ENCODE measurements at places on chromosomes 13 and 19.
A peak's percentile ranks its signal among the peaks of the same experiment; 100 is the strongest.

- no peak for DNase-seq
Measured at GRCh38 chr19:33703821-33704220, 82.1 kb downstream of the CHST8 start.

DNA sequence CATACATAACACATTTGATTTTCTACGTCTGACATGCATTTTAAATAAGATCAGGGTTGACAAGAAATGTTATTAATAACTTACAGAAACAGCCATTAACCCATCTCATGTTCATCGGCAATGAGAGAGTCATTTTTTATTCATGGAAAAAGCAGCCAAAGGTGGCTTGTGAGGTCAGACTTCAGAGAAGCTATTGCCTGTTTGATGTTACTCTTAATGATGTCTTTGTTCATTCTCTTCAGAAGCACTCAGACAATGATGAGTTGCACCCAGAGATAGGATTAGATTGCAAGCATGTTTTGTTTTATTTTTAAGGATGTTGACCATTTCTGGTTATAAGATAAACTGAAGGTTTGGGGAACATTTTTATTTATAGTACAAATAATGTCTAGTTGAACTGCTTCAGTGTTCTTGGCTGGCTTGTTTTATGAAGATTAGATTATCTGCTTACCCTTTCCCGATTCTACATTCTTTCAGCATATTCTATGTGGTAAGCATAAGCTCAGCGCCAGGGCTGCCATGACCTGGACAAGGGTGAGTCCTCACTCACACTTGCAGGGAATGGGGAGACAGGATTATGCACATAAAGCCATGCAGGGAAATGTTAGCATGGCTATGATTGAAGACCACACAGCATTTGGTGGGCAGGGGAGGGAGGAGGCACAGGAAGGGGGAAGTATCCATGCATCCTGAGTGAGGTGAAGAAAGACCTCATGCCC is 288.1 kb downstream of the MTUS2 start:
- DNase-seq: no peak

DNA sequence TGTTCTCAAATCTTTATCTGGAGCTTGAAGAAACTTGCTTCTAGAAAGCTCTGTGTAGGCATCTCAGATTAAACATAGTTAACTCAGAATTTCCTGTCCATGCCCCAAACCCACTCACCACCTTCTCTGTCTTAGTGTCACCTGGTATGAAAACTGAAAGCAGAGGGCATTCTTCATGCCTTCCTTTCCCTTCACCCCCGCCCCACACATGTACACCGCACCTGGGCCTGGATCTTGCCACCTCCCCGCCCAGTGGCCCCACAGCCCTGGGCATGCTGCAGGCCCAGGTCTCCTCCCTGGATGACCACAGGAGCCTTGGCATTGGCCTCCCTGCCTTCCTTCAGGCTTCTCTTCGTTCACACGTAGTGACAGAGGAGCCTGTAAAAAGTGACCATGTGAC is 15.8 kb downstream of the CFAP97D2 start:
- no peak for DNase-seq

DNA sequence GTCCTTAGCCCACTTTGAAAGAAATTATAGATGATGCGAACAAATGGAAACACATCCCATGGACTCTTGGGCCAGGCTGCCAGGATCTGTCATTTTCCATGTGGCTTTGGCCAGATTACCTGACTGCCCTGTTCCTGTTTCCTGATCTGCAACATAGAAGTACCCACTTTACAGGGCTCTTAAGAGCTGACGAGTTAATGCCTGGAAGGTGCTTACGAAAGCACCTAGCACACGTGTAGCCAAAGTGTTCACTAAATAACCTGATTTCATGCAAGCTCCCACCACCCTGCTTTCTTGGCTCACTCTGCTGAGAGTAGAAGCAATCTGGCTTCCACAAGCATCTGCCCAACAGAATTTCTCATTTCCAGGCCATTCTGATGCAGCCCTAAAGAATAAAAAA is 575.2 kb downstream of the MYO16 start:
- DNase-seq: no peak

DNA sequence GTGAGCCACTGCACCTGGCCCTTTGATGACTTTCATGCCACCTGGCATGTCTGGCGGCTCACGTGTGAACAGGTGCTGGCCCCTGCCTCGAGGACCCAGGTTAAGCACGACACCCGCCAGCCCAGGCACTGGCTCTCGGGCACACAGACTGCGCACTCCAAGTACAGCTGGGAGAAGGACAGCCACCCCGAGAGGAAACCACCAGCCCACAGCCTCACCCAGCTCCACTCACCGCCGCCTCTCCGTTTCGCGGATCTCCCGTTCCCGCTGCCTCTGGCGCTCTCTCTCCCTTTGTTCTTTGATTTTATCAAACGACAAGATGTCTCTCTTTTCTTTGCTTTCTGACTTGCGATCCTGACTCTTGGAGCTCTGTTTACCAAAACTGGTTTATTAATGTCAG is 27.4 kb upstream of the TINCR start:
- no peak for DNase-seq

DNA sequence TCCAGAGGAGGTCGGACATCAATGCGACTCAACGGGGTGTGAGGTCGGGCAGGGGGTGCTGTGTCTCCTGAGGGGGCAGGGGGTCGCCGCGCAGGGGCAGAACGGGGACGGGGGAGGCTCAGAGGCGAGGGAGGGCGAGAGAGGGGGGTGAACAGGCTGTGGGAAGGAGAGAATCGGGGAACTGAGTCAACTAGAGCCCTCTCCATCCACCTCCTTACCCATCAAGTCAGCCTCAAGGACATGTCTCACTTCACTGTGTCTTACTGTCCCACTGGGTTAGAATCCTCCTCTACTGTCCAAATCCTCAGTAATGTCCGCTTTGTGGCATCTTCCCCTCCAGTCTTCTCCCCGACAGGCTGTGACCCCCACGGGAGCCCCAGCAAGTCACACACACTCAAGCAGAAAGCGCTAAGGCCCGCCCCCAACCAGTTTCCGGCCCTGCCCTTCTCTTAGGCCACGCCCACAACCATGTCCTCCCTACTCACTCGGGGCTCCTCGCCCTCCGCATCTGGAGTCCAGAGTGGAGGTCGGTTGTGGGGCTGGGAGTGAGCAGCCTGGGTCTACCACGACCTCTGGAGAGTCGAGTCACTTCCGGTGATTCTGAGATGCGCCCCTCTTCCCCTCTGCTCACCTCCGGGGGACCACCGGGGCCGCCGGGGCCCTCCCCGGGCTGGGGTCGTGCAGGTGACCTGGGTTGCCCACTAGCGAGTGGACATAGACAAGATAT is 9.3 kb downstream of the PLEKHA4 start:
- DNase-seq: peak; percentile 83

- DNase-seq: no peak
Measured at GRCh38 chr19:45815481-45816216, 541 bp upstream of the RSPH6A start.

DNA sequence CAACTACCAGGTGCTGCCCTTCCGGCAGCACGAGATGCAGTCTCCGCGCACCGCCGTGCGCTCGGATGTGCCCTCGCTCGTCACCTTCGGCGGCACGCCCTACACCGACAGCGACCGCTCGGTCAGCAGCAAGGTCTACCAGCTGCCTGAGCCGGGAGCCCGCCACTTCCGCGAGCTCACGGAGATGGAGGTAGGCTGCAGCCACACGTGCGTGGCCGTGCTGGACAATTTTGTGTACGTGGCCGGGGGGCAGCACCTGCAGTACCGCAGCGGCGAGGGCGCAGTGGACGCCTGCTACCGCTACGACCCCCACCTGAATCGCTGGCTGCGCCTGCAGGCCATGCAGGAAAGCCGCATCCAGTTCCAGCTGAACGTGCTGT is 15.2 kb upstream of the CRTC1 start:
- DNase-seq: no peak

GRCh38 chr13:97720896-97721295 is 232.6 kb upstream of the IPO5 start:
- no peak for DNase-seq

DNA sequence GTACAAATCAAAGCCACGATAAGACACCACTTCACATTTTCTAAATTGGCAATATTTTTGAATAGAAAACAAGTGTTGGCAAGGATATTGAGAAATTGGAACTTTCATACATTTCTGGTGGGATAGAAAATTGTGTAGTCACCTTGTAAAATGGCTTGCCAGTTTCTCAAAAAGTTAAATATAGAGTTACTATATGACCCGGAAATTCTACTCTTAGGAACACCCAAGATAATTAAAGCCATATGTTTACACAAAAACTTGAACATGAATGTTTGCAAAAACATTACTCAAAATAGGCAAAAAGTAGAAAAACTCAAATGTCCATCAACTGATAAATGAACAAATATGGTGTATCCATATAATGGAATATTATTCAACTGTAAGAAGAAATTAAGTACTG is 552.5 kb downstream of the TBC1D4 start:
- no peak for DNase-seq

- DNase-seq: no peak
Measured at GRCh38 chr19:31818798-31819105, 469.5 kb upstream of the TSHZ3 start.

DNA sequence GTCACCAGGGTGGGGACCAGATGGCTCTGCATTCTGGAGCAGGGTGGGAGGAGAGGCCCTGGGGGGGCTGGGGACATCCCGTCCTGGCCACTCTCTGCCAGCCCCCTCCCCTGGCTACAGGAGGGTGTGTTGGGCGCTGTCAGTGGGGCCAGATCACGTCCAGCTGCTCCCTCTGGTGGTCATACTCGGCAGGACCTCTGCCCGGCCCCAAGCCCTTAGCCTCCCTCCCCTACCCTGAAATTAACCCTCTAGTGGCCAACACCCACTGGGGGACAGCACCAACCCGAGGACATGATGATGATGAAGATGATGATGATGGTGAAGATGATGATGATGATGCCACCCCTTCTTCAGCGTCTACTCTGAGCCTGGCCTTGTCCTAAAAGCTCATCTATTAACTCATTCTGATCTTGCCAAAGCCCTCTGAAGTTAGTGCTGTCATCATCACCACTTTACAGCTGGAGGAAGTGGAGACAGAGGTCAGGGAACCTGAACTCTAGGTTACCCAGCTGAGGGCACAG is 590 bp upstream of the LGI4 start:
- peak; percentile 79 for DNase-seq

GRCh38 chr13:45179428-45179827 is 21.4 kb downstream of the KCTD4 start:
- DNase-seq: no peak

GRCh38 chr19:47057328-47057727 is 8.9 kb upstream of the TMEM160 start:
- no peak for DNase-seq

- no peak for DNase-seq
Measured at GRCh38 chr13:74707291-74707690, 573.1 kb upstream of the KLF12 start.

DNA sequence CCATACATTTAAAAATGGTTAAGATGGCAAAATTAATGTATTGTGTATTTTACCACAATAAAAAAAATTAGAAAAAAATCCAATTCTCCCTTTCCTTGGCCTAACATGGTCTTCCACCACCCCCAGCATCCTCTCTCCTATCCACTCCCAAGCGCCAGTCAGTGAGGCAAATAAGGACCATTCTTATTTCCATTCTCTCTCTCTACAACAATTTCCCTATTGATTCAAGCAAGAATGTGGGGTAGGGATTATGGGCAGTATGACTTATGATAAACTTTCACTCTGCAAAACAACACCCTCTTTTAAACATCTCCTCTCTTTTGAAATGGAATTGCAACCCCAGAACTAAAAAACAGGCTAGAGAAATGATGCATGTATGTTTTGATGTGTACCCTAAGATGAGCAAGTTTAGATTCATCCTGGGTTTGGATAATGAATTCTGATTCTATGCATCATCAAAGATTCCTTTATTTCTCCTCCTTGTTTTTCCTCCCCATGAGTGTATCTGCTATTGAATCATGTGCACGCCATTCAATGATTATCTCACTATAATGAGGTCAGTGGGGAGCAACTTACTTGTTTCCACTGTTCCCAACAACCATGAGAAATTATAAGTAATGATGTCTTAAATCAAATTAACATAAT is 3.5 kb downstream of the STARD13 start:
- no peak for DNase-seq

DNA sequence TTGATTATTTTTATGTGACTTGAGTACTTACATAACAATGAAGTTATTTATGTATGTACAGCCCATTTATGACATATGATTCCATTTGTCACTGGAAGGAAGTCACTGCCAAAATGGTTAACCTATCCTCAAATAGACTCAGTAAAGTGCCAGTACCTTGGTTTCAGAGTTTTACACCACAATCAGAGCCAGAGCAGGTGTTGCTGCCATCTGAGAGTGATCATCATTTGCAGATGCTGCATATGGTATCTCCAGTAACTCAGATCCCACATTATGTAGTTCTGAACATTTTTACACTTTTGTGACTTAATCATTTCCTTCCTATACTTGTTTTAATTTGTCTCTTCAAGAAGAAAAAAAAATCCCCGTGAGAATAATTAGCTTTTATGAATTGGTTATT is 313.3 kb downstream of the HS6ST3 start:
- DNase-seq: no peak

DNA sequence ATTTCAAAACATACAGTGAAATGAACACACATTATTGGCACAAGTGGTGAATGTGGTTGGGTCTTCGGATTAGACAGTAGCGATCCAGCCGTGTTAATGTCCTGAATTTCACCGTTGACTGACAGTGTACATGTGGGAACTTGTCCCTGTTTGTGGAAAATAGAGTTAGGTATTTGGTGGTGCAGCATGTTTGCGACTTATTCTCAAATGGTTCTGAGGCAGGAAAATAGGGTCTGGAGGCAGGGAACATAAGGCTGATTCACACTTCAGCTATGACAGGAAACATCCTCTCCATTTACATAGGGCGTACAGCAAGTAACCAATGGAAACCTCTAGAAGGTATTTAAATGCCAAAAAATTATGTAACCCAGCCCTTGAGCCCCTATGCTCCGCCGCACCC is 4.2 kb downstream of the LGALS7B start:
- DNase-seq: no peak

DNA sequence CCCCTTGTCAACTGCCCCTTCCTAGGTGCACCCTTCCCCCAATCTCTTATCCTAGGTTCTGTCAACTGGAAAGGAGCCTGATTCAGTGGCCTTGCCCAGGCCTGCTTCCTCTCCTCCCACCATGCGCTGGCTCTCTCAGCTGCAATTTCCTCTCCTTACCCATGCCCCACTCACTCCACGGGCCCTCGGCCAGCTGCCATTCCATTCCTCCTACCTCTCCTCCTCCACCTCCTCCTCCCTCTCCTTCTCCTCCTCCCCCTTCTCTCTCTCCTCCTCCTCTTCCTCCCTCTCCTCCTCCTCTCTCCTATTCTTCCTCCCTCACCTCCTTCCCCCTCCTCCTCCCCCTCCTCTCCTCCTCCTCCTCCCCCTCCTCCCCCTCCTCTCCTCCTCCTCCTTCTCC is 9.6 kb upstream of the TIMM44 start:
- no peak for DNase-seq

GRCh38 chr19:2661615-2662014 is 40.9 kb downstream of the GNG7 start:
- DNase-seq: peak; percentile 25

- no peak for DNase-seq
Measured at GRCh38 chr19:373391-374182, 29.0 kb upstream of the MIER2 start.

- DNase-seq: no peak
Measured at GRCh38 chr13:114089751-114090400, 42.5 kb downstream of the RASA3 start.

Data from erythroblast (primary cell).